ENCODE measurements at places on chromosomes 11 and 22. TPM values are rescaled to one million over a fixed set of nuclear protein-coding genes. Genes with fewer than 3 reads are reported as not detected.

RTN4R gene
- total RNA-seq, result 0.89 TPM

FLRT1 gene
- total RNA-seq, result not detected

NAV2 gene
- 0.08 TPM for total RNA-seq

MMP12 gene
- not detected for total RNA-seq

SLC37A2 gene
- total RNA-seq, result 0.13 TPM

OR2AT4 gene
- total RNA-seq, result not detected

TSSK2 gene
- not detected for total RNA-seq

ACTN3 gene
- total RNA-seq, result not detected

IFITM10 gene
- total RNA-seq, result 0.33 TPM

TMEM123 gene
- total RNA-seq, result 177 TPM

SMIM38 gene
- total RNA-seq, result 0.10 TPM

SPTY2D1 gene
- total RNA-seq, result 30.2 TPM

OR8D4 gene
- not detected for total RNA-seq

MS4A14 gene
- total RNA-seq, result not detected

RBM7 gene
- 29.6 TPM for total RNA-seq

OR5AK2 gene
- total RNA-seq, result not detected

HEPACAM gene
- total RNA-seq, result not detected

OR5L1 gene
- not detected for total RNA-seq

SIPA1 gene
- 95.4 TPM for total RNA-seq

OR10D3 gene
- not detected for total RNA-seq

ELFN2 gene
- total RNA-seq, result 0.05 TPM

FREY1 gene
- 2.4 TPM for total RNA-seq

ABTB2 gene
- 8.6 TPM for total RNA-seq

POTEH gene
- not detected for total RNA-seq

RHOD gene
- total RNA-seq, result 0.69 TPM

SCGB1C1 gene
- total RNA-seq, result not detected

MS4A6E gene
- total RNA-seq, result not detected

NXPE1 gene
- not detected for total RNA-seq

ZP1 gene
- not detected for total RNA-seq

C11orf98 gene
- total RNA-seq, result 206 TPM

FAM181B gene
- total RNA-seq, result not detected

MMP8 gene
- not detected for total RNA-seq

MMP11 gene
- 0.69 TPM for total RNA-seq

TMPRSS6 gene
- 0.76 TPM for total RNA-seq

TIMM10B gene
- total RNA-seq, result 45.4 TPM

MMP7 gene
- total RNA-seq, result 0.53 TPM

SCGB1A1 gene
- total RNA-seq, result 0.87 TPM

KRTAP5-10 gene
- total RNA-seq, result not detected

MS4A15 gene
- total RNA-seq, result not detected

ASRGL1 gene
- total RNA-seq, result 4.5 TPM

C11orf42 gene
- not detected for total RNA-seq

SPDYC gene
- total RNA-seq, result not detected

PHF21A gene
- 17.6 TPM for total RNA-seq

SIK3 gene
- 36.5 TPM for total RNA-seq

RNF141 gene
- 16.3 TPM for total RNA-seq

EIF4ENIF1 gene
- 47.2 TPM for total RNA-seq

MMP13 gene
- total RNA-seq, result not detected

C22orf31 gene
- total RNA-seq, result not detected

OR51E2 gene
- total RNA-seq, result not detected

CRYBB3 gene
- total RNA-seq, result 0.38 TPM

P2RY6 gene
- total RNA-seq, result not detected

PAK1 gene
- total RNA-seq, result 17.4 TPM

ATP6V1E1 gene
- 116 TPM for total RNA-seq

All from activated T-cell treated with anti-CD3 and anti-CD28 coated beads, Interleukin-2, amount 50 U/mL, for 4 hours (primary cell).